ENCODE measurements at places on chromosomes 4 and X.

DNA sequence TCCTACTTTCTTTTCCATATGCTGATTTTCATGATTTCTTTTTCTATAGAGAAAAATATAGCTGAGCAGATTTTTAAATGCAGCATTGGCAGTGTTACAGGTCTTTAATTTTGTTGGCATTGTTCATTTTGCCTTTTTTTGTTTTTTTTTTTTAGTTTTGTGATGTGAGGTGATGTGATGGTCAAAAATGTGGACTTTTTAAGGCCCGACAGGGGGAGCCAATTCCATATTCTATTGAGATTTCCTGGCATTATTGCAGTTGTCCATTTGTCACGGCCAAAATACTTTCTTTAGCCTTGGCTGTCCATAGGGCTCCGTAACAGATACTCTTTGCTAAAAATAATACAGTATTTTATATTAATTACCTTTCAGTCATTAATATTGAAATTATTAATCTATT, 47.8 kb downstream of the SLIT2 start:
- DNase-seq: no peak

DNA sequence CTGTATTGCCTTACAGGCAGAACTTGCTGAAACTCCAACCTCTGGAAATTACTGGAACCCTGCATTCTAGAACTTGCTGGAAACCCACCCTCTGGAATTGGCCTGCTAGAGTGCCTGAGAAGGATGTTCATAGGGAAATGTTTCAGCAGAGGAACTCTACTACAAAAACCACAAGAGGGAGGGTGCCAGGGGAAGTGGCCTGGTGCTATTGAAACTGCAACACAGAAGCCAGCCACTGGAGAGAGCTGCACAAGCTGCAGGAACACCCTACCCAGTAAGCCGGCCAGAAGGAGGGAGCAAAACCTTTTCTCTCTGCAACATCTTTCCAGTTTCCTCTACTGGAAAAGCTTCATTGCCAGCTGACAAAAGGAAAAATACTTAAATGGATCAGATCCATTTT, 2.5 kb upstream of the BRWD3 start:
- no peak for DNase-seq

DNA sequence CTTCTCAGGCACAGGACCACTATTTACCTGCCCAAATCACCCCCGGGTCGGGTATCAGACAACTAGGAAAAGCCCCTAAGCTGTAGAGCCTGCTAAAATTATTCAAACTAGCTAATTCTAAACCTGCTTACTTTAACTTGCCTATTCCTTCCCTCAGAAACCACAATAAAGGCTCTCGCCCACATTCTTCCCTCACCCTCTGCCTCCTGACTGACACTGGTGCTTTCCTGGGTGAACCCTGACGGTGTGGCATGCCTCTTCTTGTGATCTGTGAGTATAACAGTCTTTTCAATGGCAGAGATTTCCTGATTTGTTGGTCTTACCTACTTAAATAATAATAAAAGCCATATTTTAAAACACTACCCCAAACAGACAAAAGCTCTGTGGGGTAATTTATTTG, 242.1 kb upstream of the ZCCHC13 start:
- DNase-seq: no peak

DNA sequence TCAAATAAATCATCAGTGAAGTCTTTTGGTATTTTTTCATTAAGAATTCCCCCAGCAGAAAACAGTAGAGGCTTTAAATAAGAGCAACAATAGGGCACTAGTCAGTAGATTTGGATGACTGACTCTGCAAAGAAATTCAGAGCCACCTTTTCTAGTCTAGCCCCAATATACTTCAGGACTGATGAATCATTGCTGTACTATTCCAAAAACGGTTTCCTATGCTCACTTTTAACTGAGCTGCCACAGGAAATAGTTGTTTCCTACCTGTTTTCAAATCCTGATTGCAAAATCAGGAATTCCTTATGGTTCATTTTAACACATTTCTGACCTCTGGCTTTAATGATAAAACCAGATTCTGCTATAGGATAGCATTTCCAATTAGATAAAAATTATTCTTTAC, 171.6 kb downstream of the NR3C2 start:
- no peak for DNase-seq

DNA sequence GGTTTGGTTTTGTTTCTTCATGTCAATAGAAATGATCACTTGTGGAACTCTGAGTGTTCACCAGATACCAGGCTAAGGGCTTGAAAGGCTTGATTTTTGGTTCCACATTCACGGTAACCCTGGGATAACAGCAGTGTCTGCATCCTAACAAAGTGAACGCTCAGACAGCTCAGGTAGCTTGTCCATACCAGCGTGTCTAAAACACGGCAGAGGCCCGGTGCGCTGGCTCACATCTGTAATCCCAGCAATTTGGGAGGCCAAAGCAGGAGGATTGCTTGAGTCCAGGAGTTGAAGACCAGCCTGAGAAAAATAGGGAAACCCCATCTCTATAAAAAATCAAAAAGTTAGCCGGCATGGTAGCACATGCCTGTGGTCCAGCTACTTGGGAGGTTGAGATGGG, 49.0 kb downstream of the HTRA3 start:
- no peak for DNase-seq

- DNase-seq: no peak
Measured at GRCh38 chrX:53324803-53325202, 43.4 kb upstream of the IQSEC2 start.

DNA sequence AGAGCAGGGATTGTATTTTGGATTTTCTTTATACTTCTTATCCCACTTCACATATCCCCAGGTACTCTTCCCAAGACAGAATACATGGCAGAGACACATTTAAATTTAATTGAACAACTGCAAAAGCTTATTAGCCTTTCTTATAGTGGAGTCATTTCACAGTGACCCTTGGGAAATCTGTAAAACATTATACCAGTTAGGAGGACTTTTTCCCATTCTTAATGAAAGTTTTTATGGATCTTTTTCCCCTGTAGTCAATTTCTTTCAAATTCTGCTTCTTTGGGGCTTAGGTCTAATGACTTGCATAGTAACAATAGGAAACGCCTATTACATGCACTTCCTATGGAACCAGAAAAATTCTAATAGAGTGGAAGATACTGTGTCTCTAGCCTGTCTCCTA, 14.6 kb upstream of the MCUB start:
- DNase-seq: no peak

- DNase-seq: no peak
Measured at GRCh38 chr4:3484057-3484973, 21.2 kb downstream of the DOK7 start.
